NCI-H1417 treated with DMSO at 0.1 percent for 48 hours (cell line): ENCODE measurements at places on chromosomes 6 and 20.
A peak's percentile ranks its signal among the peaks of the same experiment; 100 is the strongest.

GRCh38 chr20:11754451-11754850 is 163.2 kb upstream of the BTBD3 start:
- DNase-seq = no peak

- peak; percentile 35 for DNase-seq
Observed at GRCh38 chr6:109073344-109074132, 21.1 kb downstream of the SESN1 start.

- DNase-seq = no peak
Observed at GRCh38 chr6:117544716-117545115, 57.6 kb downstream of the GOPC start.

DNA sequence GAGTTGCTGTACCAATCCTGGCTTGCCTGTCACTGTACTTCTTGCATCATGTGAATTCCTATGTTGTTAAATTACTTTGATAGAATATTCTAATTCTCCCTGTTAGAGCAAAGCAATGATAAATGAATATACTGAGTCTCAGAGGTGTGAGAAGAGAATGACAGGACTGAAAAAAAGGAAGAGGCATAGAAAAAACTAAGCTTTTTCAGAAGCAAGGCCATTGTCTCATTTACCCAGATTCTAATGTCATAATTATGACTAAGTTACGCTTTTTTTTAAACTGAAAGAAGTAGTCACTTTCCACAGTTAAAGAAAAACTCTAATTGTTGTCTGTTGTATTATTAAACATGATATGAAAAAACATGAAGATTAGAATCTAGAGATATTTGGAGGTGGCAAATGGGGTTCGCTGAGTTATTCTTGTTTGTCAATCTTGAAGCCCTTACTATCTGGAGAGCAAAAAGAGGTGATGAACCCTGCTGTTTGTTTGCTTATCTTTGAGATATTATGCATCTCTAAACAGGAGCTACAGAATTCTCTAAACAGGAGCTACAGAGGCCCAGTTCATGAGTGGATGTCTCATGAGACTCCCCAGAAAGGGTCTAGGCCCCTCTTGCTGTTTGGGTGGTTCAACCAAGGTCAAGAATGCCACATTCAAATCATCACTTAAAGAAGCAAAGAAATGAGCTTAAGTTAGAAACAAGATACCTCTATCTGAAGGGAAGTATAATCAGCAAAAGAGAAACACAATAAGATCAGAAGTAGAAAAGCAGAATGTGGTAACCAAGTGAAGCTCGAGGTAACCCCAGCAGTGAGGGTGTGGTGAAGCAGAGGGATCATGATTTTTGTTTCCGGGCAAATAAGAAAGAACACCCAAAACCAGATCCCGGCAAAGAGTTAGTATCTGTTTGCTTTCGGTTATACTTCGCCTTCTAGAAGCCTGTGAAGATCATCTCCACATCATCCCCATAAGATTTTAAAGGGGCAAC is 33.3 kb upstream of the THEMIS start:
- DNase-seq = no peak

DNA sequence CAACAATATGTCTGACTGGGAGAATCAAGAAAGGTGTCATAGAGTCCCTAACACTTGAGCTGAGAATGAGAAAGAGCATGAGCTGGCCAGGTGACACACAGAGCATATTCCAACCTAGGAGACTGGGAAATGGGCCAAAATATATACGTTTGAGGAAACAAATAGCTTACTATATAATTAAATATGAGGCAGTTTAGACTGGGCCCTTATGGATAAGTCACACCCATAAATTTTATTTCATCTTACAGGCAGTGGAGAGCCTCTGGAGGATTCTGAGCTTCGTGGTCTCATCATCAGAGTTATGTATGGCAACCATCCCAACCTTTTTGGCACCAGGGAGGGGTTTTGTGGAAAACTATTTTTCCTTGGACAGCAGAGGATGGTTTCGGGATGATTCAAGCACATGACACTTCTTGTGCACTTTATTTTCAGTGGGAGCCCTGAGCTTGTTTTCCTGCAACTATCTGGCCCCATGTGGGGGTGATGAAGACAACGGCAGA is 12.9 kb upstream of the NQO2 start:
- no peak for DNase-seq

DNA sequence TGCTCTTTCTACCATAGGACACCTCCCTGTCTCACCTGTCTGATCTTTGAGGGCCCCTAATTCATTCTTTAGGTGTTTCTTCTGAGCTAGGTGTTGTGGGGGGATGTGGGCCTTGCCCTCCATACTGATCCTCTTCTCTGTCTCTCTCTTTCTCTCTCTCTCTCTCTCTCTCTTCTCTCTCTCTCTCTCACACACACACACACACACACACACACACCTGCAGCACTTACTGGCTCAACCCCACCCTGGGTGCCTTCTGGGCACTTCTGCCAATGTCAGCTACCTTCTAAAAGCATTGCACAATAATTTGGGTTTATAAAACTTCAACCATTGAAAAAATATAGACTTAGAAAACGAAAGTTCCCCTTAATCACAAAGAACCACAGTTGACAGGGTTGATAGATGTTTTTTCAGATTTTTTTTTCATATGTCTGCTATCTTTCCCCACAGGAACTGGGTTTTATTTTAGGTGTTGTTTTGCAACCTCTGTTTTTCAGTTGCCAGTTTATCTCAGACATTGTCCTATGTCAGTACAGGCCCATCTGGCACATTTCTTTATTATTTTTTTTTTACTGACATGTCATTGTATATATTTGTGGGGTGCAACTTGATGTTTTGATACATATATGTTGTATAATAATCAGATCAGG is 28.1 kb downstream of the PKIG start:
- DNase-seq = no peak

DNA sequence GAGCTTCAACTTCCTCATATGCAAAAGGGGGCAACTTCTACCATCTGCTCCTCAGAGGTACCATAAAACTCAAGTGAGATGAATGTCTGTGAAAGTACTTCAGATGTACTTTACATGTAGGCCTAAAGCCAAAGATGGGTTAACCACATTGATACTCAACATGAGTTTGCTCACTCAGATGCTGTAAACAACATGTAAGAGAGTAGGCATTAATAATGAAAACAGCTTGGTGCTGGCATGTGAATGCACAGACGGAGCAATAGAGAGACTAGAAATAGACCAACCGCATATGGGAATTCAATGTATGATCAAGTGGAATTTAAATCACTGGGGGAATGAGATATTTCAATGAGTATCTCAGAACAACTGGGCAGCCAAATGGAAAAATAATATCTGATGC is 143.8 kb upstream of the CDYL start:
- no peak for DNase-seq

DNA sequence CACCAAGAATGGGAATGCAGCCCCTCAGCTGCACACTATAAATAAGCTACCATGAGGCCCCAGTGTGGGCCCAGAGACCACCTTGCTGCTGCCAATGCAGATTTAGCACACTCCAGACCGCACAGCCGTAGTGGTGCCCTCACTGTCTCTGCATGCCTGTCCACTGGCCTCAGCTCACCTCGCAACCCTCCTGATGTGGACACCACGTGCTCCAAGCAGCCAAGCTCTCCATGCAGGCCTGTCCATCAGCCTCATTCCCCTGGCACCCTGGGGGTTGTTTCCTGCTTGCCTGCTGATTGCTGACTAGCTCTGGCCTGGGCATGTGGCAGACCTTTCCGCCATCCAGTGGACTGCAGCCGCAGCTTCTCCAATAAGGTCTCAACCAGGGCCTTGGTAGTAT is 36.2 kb downstream of the ZBTB9 start:
- DNase-seq = no peak

GRCh38 chr20:14888134-14888533 is 550.7 kb upstream of the FLRT3 start:
- DNase-seq = no peak

GRCh38 chr6:125201961-125202729 is 48.6 kb downstream of the TPD52L1 start:
- DNase-seq = no peak

- no peak for DNase-seq
Observed at GRCh38 chr6:108638993-108639392, 78.3 kb downstream of the FOXO3 start.

- DNase-seq = no peak
Observed at GRCh38 chr6:137542713-137543112, 48.5 kb upstream of the OLIG3 start.

DNA sequence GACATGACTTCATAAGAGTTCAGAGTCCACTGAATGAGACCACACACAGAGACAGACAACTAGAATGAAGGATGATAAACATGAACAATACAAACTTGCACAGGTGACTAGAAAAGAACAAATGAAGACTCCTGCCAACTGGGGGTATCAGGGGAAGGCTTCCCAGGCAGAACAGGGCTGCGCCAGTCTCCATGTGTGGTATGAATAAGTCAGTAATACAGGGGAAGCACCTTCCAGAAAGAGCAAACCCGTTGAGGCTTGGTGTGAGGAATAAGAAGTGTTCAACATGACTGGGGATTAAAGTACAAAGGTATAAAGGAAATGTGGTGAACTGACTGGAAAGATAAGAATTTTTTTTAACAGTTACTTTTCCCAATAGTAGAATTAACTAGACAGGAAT is 3.7 kb upstream of the SLC17A2 start:
- DNase-seq = no peak

GRCh38 chr6:47371139-47371869 is 61.6 kb upstream of the TNFRSF21 start:
- no peak for DNase-seq

DNA sequence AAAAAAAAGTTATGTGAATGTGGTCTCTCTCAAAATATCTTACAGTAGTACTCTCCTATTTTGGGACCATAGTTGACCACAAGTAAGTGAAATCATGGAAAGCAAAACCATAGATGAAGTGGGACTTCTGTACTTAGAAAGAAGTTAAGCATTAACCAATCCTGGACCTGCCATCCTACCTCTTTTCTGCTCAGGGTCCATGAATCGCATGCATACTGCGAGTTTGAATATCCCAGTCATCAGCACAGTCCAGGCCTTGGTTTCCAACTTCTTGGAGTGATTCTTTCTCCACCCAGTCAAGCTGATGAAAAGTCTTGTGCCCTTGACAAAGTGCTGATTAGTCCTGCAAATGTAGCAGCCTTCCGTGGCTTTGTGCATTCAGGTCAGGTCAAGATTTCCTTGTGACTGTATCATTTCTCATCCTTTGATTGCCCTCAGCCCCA is 46.0 kb downstream of the RNF217 start:
- DNase-seq = no peak

- no peak for DNase-seq
Observed at GRCh38 chr6:124928851-124929250, 33.4 kb upstream of the RNF217 start.

DNA sequence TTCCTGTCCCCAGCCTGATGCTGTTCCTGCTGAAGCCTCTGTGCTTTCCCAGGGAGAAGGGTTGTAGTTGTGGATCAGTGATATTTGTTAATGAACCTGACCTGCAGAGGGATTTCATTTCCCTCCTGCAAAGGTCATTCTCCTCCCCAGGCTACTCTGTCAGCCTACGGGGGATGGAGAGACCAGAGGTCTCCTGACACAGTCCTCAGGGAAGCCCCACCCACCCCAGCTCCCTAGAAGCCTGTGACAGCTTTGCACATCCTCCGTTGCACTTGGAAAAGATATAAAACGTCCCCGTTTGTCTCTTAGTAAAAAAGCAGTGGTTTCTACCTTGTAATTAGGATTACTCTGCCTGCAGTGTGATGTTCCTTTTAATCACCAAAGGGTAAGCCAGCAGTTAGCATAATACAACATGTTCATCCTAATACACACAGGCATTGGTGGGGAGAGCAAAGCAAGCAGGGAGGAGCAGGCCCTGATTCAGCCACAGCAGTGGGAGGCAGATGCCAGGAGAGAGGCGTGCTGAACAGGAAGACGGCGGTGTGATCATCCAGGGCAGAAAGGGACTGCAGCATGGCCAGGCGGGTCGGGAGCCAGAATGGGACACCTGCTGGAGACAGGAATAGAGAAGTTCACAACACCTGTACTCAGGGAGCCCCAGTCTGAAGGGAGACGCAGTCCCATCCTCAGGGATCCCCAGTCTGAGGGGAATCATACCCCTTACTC is 293.5 kb downstream of the LRFN2 start:
- no peak for DNase-seq

DNA sequence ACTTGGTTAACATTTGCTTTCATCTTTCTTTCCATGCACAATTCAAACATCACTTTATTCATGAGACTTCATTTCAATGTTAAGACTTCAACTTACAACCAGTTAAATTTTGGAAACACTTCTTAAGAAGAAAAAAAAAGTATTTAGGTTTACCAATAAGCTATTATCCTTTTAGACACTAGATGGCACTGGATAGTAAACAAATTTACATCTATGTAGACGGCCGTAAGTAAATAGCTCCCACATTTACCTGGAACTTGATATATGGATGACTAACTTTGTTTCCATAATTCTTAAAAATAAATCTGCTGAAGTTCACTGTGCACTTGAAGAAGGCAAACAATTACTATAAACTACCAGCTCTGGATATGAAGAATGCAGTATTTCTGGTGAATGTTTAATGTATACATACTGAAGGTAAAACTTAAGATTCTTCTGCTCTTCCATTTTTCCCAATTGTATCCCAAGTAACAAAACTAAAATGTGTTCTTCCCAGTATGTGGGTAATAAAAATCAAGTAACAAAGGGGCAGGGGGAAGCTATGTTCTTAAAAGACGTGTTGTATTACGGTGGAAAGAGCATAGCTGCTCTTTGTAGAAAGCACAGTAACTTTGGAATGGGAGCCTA is 130.6 kb upstream of the C6orf118 start:
- no peak for DNase-seq

DNA sequence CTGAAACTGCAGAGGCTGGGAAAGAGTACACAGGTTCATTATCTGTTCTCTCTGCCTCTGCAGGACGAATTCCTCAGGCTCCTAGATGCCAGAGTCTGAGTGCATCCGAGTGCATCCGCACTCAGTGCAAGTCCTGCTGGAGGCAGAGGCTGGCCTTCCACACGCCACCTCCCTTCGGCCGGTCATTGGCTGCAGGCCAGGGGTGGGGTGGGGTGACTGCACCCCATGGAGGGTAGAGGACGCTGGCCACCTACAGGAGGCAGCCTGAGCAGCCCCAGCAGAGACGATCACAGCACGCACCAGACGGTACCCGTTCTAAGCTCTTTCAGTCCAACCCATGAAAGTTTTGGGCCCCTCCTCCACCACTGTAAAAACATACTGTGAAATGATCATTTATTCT is 11.7 kb downstream of the SFT2D1 start:
- no peak for DNase-seq

- DNase-seq = no peak
Observed at GRCh38 chr20:57034001-57034400, 232.4 kb downstream of the BMP7 start.

GRCh38 chr6:142842418-142843261 is 102.3 kb downstream of the HIVEP2 start:
- no peak for DNase-seq

DNA sequence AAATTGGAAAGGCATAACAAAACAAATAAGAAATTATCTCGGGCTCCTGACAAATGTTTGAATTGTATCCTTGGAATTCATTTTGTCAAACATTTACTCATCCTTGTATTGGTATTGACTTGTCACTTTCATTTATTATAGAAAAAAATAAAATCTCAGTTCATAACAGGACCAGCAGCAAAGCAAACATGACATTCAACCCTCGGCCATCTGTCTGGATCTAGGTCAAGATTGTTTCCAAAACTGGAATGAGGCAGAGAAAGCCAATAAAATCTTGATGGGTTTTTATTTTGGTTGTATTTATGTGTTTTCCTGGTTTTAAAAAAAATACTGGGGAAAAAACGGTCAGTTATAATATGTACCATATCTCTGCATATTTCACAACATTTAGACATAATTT is 42.9 kb upstream of the FABP7 start:
- no peak for DNase-seq

- no peak for DNase-seq
Observed at GRCh38 chr20:61803915-61804751, 261.5 kb downstream of the TAF4 start.

GRCh38 chr6:27791182-27791943 is 120.8 kb downstream of the OR2B2 start:
- peak; percentile 52 for DNase-seq
